Smooth muscle cell of the brain vasculature (primary cell): ENCODE measurements at places on chromosomes 7 and 10.

DNA sequence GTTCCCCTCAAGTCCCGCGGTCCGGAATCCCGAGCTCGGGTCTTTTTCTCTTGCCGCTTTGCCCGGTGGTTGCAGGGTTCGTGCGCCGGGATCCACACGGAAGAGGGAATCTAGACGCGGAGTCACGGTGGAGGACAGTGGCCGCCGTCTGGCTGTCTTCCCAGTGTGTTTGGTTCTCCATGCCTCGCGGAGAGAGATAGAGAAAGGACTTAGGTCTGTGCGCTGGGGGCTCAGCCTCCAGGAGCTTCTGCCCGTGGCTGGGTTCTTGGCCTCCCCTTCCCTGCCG, 1.6 kb downstream of the FFAR4 start:
- no peak for DNase-seq

GRCh38 chr7:20151708-20152456, 65.3 kb downstream of the MACC1 start:
- no peak for DNase-seq

DNA sequence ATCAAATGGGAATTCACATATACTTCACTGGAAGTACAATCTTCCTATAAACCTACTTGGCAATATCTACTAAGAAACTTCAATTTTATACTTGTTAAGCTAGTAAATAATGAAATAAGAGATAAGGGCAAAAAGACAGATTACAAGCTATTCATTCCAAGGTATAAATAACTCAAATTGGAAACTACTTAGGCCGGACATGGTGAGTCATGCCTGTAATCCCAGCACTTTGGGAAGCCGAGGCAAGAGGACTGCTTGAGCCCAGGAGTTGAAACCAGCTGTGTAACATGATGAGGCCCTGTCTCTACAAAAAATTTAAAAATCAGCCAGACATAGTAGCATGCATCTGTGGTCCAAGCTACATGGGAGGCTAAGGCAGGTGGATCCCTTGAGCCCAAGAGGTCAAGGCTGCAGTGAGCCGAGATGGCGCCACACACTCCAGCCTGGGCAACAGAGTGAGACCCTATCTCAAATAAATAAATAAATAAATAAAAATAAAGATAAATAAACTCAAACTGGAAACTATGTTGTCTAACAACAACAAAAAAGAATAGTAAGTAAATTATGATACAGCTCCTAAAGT, 37.6 kb downstream of the ARHGAP21 start:
- DNase-seq, result peak; percentile 17

GRCh38 chr10:99418910-99419624, 11.4 kb downstream of the GOT1 start:
- DNase-seq, result no peak

- no peak for DNase-seq
These were observed 87.9 kb downstream of the RNF216 start for GRCh38 chr7:5693529-5693928.

- no peak for DNase-seq
These were observed 97.0 kb upstream of the PPIF start for GRCh38 chr10:79250259-79250658.

- peak; percentile 26 for DNase-seq
These were observed 40.3 kb downstream of the CPVL start for GRCh38 chr7:29105752-29106668.

- no peak for DNase-seq
These were observed 715.4 kb upstream of the NRP1 start for GRCh38 chr10:34049887-34050286.

- DNase-seq, result no peak
These were observed 251.7 kb downstream of the ZMYND11 start for GRCh38 chr10:386771-387592.

DNA sequence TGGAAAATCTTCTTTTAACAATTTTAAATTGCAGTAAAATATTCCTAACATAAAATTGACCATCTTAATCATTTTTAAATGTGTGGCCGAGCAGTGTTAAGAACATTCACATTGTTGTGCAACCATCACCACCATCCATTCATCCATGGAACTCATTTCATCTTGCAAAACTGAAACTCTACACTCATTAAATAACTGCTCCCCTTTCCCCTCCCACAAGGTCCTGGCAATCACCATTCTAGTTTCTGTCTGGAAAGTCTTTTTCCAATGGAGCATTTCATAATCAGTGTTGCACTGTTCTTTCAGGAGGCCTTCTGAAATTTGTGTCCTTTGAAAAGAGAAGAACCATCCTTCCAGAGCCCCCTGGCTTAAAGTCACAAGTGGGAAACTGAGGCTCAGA, 233.1 kb downstream of the PLXNA4 start:
- DNase-seq, result no peak

- no peak for DNase-seq
These were observed 1187.9 kb downstream of the XPNPEP1 start for GRCh38 chr10:108735380-108735779.

DNA sequence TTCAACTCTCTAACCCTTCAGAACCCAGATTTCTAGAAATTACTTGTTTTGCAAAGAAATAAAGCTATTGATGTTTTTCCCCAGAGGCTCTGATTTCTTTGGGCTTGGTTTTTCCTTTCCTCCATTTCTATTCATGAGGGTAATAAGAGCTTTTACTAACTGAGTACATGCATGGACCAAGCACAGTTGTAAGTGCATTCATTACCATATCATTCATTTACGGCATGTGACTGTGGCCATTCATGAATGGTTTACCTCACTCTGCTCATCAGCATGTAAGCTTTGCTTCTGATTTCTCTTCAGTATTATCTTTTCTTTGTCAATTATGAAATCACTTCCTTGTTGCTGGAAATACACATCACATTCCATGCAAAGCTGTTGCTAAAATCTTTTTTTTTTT, 42.4 kb downstream of the LAMB4 start:
- DNase-seq, result no peak

DNA sequence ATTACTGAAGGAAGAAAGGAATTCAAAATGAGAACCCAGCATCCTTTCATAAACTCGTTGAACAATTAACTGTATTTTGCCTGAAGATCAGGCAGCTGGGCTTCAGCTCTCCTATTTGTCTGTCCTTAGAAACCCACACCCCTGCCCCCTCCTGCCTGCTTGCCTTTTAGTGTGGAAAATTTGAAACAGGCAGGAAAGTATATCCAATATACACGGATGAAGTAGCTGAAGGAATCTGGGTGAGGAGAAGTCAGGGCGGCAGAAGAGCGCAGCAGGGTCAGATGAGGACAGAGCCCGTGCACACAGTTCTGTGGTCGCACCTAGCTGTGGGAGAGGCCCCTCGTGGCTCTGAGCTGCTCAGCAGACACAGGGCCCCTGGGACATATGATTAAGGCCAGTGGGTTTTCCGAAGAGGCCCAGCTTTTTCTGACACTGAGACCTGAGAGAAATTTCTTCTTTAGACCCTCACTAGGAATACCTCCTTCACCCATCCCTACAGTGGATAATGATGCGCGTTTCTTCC, 87.9 kb downstream of the ACTR3B start:
- DNase-seq, result no peak

- DNase-seq, result no peak
These were observed 4.6 kb downstream of the TET1 start for GRCh38 chr10:68564712-68565111.

GRCh38 chr10:71542478-71542877, 145.8 kb downstream of the CDH23 start:
- no peak for DNase-seq

- DNase-seq, result no peak
These were observed 178.8 kb upstream of the ITGB1 start for GRCh38 chr10:33136781-33137180.

DNA sequence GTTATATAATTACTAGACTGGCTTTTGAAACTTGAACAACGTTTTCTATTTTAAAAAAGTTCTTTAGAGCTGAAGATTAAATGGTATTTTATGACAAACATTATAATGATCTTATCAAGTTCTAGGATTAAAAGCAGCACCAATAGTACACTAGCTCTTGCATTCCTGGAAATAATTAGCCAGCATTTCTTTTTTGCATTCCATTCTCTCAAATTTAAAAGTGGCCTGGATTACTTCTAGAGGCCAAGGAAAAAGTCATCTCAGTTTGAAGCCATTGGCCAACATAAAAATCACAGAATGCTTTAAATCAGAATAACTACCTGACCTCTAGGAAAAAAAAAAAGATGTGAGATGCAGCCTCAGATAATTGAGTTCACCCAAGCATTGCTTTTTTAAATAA, 1326.4 kb upstream of the SORCS1 start:
- DNase-seq, result no peak

DNA sequence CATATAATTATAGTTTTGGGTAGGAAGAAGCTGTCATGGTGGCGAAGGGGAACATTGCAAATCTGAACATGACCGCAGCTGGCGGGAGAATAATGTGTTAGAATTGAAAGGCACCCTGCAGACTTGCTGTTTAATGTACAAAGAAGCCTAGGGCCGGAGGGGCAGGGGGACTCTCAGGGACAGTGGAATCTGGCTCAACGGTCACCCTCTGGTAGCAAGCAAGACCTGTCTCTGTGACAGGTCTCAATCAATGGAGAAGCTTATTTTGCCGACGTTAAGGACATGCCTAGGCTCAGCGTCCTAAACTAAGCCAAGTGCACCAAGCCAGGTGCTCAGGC, 177.3 kb downstream of the NSUN6 start:
- no peak for DNase-seq

- DNase-seq, result no peak
These were observed 1284.1 kb upstream of the AUTS2 start for GRCh38 chr7:68314208-68314607.

DNA sequence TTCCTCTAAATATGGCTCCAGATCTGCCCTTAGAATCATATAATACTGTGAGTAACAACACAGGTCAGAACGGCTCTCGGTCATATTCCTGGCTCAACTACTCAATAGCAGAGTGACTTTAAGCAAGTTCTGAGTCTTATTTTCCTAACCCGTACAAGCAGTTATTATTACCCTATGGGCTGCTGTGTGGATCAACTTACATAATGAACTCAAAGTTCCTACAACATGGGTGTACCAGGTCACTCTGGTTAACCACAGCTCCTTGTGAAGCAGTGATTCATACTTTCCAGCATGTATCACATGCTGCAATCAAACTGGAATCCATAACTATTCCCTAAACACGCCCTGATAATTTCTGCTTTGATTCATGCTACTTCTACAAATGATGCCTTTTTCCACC, 107.3 kb downstream of the LRRN3 start:
- peak; percentile 88 for DNase-seq

- peak; percentile 33 for DNase-seq
These were observed 91.1 kb upstream of the PDGFA start for GRCh38 chr7:610531-611280.

- no peak for DNase-seq
These were observed 7.4 kb upstream of the ZMYND11 start for GRCh38 chr10:127612-128432.
